ENCODE measurements at places on chromosomes 7 and 10.

- DNase-seq, result no peak
These were observed 332.8 kb downstream of the PLXNA4 start for GRCh38 chr7:132243463-132243862.

- no peak for DNase-seq
These were observed 224.1 kb downstream of the CCSER2 start for GRCh38 chr10:84552478-84552877.

DNA sequence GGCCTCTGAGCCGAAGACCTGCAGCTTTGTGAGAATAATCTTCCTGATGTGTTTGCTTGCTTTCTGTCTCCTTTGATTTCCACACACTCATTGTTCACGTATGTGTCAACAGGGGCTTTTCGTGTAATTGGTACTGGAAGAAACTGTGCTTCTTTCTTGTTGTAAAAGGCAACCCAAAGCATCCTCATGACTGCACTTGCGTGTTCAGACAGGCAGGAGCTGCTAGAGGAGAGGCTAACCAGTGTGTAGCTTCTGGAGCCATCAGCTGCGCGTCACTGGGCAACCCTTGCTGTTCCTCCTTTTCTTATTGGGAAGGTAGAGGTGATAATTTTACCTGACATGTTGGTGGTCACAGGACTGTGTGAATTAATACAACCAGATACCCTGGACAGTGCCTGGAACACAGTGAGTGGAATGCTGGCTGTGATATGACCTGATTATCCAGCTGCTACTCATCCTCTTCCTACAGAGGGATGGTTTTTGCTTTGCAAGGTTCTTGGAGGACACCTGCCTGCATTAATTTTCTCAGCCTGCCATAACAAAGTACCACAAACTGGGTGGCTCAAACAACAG, 213.0 kb downstream of the ABCA13 start:
- no peak for DNase-seq

DNA sequence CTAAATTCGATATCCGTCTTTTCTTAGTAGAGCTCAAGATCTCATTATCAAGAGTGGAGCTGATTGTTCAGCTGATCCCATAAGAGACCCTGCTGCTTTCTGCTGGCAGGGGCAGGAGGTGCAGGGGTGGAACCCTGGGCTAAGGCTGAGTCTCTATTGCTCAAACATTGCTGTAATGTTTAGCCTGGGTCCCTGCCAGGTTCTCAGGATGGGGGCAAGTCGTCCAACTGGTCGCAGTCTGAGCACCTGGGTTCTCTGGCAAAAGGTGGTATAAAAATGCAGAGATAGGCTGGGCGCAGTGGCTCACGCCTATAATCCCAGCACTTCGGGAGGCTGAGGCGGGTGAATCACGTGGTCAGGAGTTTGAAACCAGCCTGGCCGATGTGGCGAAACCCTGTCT, 62.0 kb upstream of the NRBF2 start:
- no peak for DNase-seq

- no peak for DNase-seq
These were observed 255.1 kb downstream of the OTUD1 start for GRCh38 chr10:23693925-23694324.

- no peak for DNase-seq
These were observed 94.0 kb upstream of the PCGF5 start for GRCh38 chr10:91126471-91126870.

DNA sequence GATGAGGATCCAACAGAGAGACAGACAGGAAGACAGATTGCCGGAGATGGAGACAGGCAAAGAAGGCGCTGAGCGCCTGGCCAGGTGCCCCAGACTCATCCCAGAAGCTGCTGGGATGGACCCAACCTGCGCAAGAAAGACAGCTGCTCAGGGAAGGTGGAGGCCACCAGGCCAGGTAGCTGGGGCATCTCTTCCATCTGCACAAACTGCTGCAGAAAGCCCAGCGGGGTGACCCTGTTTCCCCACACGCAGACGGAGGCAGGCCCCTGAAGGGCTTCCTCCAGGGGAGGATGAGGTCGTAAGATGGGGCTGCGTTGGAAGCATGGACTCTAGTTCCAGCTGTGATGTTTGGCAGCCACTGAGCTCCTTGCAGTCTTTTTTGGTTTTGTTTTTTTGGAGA, 16.5 kb upstream of the YWHAG start:
- no peak for DNase-seq

GRCh38 chr7:20831451-20831850, 44.8 kb upstream of the SP8 start:
- DNase-seq, result no peak

GRCh38 chr10:132503581-132504421, 33.8 kb upstream of the INPP5A start:
- no peak for DNase-seq

- DNase-seq, result no peak
These were observed 36.8 kb downstream of the LMOD2 start for GRCh38 chr7:123692471-123692877.

DNA sequence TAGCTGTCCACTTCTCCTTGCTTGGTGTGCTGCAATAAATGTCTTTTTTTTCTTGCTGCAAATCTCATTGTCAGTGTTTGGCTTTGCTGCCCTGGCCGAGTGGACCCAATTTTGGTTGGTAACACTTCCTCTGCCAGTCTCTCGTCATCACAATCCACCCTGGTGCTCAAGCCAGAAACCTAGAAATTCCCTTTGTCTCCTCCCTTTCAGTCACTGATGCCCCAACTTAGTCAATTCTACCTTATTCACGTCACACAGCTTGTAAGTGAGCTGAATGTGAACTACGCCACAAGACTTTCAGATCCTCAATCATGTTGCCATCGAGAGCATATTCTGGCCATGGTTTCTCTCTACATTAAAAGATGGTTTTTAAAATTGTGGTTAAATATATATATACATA, 13.0 kb upstream of the FRA10AC1 start:
- DNase-seq, result no peak

- DNase-seq, result no peak
These were observed 52.1 kb upstream of the STK17A start for GRCh38 chr7:43530553-43531410.

DNA sequence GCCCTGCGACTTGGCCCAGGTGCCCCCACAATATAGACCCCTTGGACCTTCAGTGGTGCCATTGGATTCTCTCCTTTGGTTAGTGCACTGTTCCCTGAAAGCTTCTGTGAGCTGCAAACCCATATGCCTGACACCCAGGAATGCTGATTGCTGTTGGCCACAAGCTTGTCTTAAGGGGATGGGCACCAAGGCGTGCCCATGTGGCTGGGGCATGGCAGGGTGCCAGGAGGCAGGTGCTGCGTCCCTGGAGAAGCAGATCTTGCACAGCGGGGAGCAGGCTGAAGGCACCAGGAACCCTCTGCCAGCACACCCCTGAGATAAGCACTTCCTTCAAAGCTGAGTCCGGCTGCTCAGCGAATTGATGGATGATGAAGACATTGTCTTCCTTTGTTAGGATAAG, 411.8 kb downstream of the SDK1 start:
- DNase-seq, result no peak

GRCh38 chr10:86945361-86946212, 11.8 kb downstream of the MMRN2 start:
- no peak for DNase-seq

DNA sequence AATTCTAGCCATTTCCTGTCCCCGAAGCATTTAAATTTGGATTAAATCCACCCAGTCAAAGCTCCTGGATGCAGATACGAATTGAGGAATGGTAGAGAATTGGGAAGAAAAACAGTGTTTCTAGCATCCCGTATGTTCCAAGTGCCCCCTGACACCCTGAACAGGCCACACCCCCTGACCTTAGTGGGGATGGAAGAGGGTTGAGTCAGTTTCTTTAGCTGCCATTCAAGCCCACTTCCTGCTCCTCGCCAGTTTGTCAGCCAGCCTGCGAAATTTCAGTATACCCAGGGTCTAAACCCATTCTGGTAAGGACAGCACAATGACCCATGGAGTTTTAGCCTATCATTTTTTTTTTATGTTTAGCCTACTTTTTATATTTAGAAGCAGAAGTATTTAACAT, 101.1 kb downstream of the PKD1L1 start:
- DNase-seq, result no peak

DNA sequence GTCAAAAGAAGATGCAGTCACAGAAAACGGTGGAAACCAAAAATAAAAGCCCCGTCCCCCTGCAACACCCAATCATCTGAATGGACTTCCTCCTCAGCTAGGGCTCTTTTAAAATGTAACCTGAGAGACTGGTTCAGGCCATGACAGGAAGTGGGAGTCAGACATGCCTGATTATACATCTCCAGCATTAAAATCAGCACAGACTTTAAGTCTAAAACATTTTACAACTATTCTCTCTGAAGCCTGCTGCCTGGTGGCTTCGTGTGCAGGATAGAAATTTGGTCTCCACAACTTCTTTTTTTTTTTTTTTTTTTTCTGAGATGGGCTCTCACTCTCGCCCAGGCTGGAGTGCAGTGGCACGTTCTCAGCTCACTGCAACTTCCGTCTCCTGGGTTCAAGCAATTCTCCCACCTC, 30.3 kb downstream of the HACD1 start:
- no peak for DNase-seq

DNA sequence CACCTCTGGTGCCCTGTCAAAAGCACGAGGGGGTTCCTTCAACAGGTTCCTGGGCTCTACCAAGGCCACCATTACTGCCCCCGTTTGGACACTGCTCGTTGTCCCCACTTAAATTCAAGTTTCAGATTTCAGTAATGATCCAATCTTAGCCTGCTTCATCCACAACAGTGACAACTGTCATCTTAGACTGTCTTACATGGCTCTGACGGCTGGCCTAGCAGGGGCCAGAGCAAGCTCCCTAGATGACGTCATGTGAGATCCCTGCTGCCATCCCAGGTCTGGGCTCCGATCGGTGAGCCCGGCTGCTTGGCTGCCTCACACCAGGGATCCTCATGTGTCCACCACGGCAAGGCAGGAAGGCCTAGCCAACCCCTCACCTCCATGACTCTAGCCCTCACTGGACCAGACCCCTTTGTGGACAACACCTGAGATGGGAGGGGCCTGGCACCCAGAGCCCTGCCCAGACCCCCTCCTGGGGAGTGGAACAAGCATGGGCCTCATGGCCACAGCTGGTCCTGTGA, 82.5 kb downstream of the FAM53B start:
- DNase-seq, result no peak

DNA sequence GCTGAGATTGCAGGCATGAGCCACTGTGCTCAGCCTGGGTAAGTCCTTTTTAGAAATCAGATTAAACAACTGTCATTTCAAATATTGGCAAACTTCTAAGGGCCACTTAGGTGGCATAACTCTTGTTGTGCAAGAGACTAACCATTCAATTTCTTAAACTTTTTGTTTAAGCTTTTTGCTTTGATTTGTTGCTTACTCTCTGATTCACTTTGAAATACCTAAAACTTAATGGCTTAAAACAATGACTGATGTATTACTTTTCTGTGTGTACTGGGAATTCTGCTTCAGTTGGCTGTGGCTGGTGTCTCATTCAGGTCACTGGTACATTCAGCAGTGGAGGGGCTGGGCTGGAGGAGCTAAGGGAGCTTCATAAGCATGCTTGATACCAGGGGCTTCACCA, 28.9 kb downstream of the ZNF25 start:
- no peak for DNase-seq

- no peak for DNase-seq
These were observed 22.7 kb downstream of the LSMEM1 start for GRCh38 chr7:112503361-112503972.

DNA sequence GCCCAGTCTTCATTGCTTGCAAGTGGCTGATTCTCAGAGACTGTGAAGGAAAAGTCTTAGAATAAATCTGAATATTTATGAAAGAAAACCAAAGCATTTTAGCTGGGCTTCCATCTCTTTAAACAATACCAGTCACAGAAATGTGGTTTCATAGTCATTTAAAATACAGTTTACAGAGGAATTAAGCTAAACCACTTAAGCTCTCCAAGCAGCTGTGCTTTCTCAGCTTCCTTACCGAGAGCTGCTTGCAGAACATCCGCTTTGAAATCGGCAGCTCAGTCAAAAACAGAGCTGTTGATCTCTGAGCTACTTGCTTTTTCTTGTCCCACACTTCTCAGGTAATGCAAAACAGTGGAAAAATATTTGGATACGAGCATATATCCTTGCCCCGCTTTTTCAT, 134.5 kb downstream of the DYNC1I1 start:
- no peak for DNase-seq

GRCh38 chr7:40915071-40915470, 780.3 kb downstream of the SUGCT start:
- DNase-seq, result no peak

GRCh38 chr7:123265853-123266252, 66.1 kb upstream of the SLC13A1 start:
- DNase-seq, result no peak

- no peak for DNase-seq
These were observed 126.6 kb downstream of the SAMD9 start for GRCh38 chr7:92991190-92991589.

- DNase-seq, result peak; percentile 48
These were observed 2.3 kb upstream of the NOS3 start for GRCh38 chr7:150988230-150989226.

DNA sequence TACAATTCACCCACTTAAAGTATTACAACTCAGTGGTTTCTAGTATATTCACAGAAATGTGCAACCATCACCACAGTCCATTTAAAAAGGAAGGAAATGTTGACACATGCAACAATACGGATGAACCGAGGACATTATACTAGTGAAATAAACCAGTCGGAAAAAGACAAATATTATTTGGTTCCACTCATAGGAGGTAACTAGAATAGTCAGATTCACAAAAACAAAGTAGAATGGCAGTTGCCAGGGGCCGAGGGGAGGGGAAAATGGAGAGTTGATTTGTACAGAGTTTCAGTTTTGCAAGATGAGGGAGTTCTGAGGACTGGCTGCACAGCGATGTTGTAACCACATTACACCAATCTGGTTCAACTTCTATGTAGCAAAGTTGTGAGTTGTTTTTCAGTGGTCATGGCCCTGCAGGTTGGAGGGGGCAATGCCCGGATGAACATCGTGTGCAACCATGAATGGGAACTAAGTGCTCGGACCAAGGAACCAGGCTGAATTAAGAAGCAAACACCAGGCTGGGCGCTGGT, 17.6 kb upstream of the TNPO3 start:
- DNase-seq, result no peak

- no peak for DNase-seq
These were observed 131.8 kb downstream of the WDR37 start for GRCh38 chr10:1187855-1188557.

Data from stimulated activated CD8-positive, alpha-beta memory T cell treated with anti-CD3 and anti-CD28 coated beads, Interleukin-7, amount 100 ng/mL, for 24 hours (primary cell).